ENCODE measurements at places on chromosomes 3 and 15.

- DNase-seq = no peak
These were observed 168.8 kb upstream of the SMAD3 start for GRCh38 chr15:66896611-66897010.

DNA sequence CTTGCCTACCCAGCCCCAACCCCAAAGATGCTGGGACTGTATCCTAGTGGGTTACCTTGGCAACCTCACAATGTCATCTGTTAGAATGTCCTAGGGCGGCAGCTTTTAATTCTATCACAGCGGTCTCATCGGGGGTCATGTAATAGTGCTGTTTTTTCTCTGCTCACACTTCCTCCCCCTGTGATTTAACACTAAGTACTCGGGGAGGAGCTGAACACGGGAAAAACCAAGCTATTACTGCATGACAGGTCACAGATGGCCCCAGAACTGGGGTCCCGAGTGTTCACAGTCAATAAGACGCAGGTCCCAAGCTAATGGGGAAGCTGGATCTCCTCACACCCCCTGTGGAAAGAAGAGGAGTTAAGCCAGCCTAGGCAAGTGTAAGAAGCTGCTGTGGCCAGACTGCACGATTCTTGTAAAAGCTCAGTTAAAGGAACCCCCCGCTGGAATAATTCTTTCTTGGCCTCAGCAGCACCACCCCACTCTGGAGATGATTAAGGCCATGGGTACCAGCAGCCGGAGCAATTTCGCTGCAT, 2.5 kb upstream of the RFTN1 start:
- peak; percentile 38 for DNase-seq

- peak; percentile 34 for DNase-seq
These were observed 22.7 kb downstream of the ERICH6 start for GRCh38 chr3:150681057-150681456.

GRCh38 chr3:66642019-66642418, 141.2 kb upstream of the LRIG1 start:
- no peak for DNase-seq

- no peak for DNase-seq
These were observed 64.8 kb upstream of the ARL8B start for GRCh38 chr3:5057272-5057671.

DNA sequence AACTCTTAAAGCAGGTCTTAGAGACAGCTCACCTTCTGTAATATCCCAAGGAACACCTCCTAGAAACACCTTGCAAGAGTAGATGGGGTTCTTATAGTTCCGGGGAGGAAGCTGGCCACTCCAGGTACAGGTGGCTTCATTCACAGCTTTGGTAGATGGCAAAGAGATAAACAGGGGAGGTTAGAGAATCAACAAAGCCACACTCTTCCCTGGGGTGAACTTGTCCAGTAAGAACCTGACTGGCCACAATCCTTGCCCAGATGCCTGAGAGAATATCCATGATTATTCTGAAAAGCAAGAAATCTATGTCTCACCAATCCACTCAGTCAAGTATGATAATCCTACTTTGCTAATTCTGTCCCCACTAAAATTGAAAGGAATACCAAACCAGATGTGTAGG, 13.6 kb upstream of the RPS17 start:
- no peak for DNase-seq

- DNase-seq = no peak
These were observed 50.8 kb upstream of the CTDSPL start for GRCh38 chr3:37810848-37811247.

DNA sequence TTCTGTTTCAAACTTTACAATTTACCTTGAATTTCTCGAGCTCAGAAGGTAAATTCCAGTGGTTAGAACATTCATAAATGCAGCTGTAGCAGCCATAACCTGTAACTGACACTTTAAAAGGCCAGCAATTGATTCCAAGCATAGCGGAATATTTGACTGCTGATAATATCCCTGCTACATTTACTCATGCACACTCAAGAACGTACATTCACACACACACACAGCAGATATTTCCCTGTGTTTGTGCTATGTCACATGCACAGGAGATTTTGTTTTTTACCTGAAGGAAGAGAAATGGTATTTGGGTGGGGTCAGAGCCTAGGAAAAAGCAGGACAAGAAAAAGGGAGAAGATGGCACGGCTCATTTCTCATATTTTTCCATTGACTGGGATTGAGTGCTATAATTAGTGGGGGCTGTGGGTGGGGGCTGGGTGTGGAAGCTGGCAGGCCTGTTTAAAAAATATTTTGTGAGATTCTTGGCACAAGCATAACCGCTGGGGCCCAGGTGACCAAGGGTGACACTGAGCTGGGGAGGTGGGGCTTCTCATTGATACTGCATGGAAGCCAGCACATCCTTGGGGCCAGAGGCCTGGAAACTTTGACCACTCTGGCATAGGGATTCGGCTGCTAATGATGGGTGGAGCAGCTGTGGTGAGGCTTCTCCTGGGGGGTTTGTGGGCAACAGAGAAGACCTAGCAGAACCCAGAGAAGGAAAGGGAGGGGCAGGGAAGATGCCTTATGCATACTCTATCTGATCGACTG, 88.9 kb upstream of the TPRG1 start:
- DNase-seq = no peak

GRCh38 chr3:28948685-28949084, 332.2 kb upstream of the RBMS3 start:
- DNase-seq = no peak

DNA sequence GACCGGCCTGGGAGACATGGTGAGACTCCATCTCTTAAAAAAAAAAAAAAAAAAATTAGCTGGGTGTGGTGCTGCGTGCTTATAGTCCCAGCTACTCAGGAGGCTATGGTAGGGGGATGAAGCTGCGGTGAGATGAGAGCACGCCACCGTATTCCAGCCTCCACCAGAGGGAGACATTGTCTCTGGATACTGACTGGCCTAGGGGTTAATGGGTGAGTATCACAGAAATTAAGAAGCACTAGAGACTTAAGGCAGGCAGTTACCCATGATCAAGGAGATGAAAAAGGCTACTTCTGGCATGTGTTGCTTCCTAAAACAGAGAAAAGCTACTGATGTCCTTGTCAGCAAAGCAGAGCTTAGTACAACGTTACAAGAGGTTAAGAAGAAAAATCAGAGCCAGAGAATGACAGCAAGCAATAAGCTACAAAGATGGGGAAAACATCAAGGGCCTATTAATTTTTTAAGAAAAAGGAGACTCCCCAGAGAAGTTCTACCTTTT, 8.6 kb downstream of the TFRC start:
- peak; percentile 65 for DNase-seq

GRCh38 chr3:23746441-23746840, 59.3 kb upstream of the UBE2E1 start:
- no peak for DNase-seq

GRCh38 chr3:60010781-60011180, 961.0 kb upstream of the CFAP20DC start:
- DNase-seq = peak; percentile 39

All from GM10248 (cell line).